CD4-positive, alpha-beta T cell treated with Interleukin-4 for 4 hours (primary cell): ENCODE measurements at places on chromosomes 12 and 14.

DNA sequence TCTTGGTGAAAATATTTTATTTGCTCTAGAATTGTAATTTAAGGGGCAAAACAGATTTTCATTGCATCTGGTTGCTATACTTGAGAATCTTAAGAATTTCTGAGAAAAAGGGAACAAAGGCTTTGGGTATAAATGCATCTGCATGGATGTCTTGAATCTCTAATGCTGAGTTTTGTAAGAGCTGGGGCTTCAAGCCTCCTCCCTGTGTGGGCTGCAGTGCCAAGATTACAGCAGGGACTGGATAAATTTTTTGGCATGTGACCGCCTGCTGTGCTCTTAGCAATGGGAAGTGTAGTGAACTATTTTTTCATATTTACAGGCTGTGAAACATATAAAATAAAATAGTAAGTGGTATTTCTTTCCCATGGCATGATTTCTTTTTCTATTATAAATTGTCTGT is 70.0 kb downstream of the SLC38A6 start:
- DNase-seq: no peak

DNA sequence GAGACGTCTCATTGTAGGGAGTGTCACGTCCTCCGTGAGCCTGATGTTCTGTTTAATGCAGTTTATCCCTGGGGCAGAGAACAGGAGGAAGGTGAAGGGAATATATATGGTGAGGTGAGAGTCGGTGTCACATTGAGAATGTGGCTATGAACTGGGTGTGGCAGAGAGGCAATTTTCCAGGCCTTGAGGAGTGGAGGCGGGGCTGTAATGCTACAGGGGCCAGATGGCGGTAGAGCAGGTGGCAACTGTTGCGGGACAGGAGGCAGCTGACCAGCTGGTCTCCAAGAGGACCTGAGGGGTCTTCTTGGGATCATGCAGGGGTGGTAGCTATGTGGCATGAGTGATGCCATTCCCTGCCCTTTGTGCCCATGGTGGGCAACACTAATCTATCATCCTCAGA is 59.6 kb downstream of the CACNA1C start:
- no peak for DNase-seq

GRCh38 chr14:72013721-72014345 is 81.6 kb downstream of the RGS6 start:
- no peak for DNase-seq

- no peak for DNase-seq
These were observed 102.0 kb upstream of the HIF1A start for GRCh38 chr14:61593330-61593729.

DNA sequence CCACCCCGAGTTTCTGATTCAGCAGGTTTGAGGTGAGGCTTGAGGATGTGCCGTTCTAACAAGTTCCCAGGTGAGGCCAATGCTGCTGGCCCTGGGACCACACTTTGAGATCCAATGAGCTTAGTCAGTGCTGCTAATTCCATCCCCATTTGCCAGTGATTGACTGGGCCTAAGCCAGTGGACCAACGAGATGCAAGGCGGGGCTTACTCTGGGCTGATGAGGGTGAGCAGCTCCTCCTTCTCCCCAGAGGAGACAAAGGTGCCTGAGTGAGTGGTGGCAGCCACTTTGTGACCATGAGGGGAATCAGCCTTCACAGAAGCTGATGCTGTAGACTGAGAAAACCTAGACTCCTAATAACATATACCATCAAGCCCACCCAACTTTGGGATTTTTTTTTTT is 23.1 kb upstream of the HNF1A start:
- no peak for DNase-seq

DNA sequence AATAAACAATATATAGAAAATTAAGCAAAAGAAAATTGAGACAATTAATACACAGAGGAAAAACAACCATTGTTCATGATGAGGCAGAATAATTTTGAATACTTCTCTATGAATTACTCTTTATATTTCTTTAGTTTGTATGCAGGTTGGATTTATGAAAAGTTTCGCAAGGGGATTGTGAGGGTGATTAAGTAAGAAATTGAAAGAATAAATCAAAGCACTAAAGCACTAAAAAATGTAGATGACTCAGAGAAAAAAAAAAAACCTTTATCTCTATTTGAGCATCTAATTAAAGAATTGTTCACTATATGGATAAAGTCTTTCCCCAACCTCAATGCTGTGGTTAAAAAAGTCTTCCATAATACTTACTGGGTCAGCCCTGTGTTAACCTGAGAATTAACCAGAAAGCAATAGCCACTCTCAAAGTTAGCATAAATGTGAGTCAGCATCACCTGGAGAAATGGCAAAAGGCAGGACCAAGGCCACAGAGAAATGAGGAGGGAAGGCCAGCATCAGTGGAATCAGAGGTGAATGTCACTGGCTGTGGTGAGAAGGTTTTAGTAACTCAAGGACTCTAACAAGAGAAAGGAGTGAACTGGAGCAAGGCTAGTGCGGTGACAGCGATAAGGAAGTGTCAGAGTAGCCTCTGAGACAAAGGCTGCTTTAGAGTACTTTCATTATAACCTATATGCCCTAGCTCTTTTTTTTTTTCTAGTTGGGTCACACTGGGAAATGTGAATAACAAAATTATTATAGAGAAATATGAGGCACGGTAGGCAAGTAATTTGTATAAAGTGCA is 310.4 kb downstream of the KCNC2 start:
- no peak for DNase-seq

DNA sequence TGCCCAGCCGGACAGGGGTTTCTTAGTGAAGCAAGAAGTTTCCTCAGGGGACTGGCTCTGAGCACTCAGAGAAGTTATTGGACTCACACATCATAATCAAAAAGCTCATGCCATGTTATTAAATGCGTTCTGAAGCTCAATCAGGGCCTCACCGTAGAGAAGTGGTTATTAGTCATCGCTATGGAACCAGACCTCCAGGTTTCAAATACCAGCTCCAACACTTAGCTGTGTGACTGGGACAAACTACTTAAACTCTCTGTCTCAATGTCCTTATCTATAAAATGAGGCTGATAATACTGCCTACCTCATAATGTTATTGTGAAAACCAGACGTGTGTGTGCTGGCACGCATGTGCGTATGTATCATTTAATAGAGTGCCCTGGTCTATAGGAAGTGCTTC is 7.3 kb downstream of the STAT6 start:
- no peak for DNase-seq

DNA sequence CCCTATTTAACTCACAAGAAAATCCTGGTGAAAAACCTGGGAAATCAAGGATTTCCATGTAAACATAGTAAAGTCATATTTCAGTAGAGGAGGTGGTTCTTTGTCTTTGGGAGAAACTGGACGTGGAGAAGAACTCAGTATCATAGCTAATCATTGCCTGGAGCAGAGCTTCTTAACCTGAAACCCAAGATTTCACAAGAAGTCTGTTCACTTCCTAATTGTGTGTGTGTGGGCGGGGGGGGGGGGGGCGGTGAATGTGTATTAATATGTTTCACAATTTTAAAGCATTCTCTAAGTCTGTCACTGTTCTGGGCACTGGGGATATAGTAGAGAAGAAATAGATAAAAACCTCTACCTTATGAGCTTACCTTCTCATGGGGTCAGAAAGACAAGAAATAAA is 96.7 kb upstream of the PPP4R3A start:
- DNase-seq: no peak

DNA sequence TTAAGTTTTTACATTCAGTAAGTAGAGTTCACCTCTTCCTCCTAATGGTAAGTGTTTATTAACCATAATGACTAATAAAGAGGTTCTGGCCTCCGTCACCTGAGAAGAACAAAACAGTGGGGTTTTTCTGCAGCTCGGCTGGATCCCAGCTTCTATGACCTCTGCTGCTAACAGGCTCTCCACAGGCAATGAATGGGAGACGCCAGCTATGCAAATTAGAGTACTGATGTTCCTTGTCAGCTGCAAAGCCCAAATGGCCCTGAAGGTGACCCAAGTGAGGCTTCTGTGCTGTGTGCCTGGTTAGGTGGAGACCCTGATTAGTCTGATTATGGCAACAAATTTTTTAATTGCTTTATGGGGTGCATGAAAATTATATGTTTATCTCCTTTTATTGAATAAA is 218.1 kb downstream of the APAF1 start:
- no peak for DNase-seq

DNA sequence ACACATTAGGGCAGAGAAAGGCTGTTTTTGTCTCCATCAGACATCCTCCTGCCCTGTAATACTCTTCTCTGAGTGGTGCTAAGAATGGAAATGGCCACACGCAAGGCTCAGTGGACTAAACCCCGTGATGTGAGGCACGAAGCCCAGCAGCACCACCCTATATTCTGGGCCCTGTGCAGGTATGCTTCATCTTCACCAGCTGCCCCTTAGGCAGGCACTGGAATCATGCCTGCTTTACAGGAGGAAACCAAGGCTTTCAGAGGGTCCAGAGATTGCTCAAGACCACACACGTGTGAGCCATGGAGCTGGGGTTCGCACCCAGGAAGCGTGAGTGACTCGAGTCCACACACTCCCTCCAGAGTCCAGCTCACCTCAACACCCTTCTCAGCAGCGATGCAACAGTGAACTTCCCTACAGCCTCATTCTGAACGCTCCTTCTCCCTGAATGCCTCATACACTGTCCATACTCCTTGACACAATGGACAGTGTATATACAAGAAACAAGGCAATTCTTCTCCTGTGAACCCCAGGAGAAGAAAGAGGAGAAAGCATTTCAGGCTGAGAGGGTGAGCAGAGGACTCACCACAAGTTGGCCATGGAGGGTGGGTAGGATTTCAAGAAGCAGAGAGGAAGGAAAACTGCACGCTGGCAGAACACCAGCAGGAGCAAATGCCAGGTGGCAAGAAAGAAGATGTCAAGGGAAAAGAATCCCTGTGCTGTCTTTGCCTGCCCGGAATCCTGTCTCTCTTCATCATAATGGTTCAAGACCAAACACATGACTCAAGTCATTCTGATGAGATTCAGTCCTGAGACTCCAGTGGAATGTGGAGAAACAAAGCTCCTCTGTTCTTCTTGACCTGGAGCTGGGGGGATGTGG is 39.1 kb downstream of the NT5DC3 start:
- DNase-seq: no peak

- DNase-seq: no peak
These were observed 161.3 kb downstream of the KITLG start for GRCh38 chr12:88418856-88419497.

DNA sequence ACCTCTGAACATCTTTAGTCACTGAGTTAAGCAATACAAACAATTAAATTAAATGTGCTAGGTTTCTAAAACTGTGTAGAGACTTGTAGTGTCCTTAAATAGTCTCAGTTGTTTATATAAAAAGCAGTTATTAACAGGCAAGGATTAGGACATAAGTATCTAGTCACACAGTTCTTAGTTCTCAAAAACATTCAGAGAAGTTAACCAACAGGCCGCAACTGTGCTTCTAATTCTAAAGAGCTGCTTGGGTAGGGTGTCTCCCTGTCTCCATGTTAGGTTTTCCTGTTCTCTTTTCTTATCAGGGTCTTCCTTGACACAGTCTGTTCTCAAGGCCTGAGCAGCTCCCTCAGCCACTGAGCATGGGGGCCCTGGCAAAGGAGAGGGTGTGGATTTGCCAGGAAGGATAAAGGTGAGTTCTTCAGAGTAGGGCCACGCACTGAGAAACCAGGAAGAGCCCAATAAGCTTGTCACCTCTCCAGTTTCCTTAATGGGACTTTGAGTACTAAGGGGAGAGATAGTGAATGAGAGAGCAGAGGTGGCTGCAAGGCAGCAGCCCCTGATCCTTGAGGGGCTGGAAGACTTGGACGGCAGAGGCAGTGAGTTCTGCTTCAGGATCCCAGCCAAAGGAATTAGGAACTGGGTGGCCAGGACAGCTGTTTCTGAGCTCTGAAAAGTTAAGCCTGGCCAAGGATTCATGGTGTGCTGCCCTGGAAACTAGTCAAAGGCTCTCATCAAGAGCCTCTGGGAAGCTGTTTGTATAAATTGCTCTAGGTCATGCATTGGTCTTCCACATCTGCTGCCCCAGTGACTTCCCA is 177.3 kb downstream of the MYRFL start:
- no peak for DNase-seq

GRCh38 chr12:114166362-114166761 is 200.2 kb upstream of the RBM19 start:
- no peak for DNase-seq

DNA sequence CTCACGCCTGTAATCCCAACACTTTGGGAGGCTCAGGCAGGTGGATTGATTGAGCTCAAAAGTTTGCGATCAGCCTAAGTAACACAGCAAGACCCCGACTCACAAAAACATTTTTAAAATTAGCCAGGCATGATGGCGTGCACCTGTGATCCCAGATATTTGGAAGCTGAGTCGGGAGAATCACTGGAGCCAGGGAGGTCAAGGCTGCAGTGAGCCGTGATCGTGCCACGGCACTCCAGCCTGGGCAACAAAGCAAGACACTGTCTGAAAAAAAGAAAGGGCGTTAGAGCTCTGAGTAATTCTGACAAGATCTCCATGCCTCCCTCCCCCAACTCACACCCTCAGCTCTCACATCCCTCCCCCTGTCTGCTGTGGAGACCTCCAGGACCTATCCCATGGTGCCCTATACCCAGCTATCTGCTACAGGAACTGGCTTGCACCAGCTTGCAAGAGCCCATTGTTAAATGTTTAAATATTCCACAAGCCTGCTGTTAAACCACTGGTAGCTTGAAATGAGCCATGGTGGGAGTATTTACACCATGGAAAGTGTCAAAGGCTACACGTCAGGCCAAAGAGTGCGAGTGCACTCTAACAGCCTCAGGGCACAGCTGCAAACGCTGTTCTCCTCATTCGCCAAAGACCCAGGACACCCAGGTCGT is 35.1 kb upstream of the PPP2R5C start:
- no peak for DNase-seq

- DNase-seq: no peak
These were observed 1300.5 kb upstream of the TMEM132C start for GRCh38 chr12:126966498-126966897.

- no peak for DNase-seq
These were observed 747 bp upstream of the DACT1 start for GRCh38 chr14:58637040-58637390.

DNA sequence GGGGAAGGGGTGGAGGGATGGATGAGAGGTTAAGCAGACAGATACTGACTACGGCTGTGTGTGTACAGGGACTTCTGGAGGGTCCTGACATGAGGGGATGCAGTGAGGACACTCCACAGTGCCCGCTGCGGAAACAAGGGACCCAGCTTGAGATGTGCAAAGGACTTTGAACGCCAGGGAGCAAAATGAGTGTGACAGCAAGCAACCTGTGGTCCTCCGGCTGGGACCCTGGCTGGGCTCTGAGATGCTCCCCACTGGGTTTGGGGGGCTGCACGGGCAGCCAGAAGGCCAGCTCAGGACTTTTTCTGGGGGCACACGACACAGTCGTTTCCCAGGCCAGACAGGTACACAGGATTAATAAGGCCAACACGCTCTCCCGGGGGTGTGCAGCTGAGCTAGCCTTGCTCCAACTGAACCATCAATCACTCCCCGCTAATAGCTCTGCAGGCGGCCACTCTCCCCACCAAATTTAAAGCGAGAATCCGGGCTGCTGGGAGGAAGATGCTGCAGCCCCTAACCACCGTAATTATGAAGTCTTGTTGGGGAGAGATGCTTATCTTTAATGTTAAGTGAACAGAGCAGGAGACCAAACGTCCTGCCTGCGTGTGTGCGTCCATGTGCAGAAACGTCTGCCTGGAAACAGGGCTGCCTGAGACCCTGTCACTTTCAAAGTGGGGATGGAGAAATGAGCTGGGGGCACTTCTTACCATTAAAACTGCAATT is 51.6 kb upstream of the DLK1 start:
- DNase-seq: no peak
